ENCODE measurements at places on chromosomes 5 and 9.

GRCh38 chr5:156254196-156254595 lies 72.8 kb upstream of the SGCD start:
- DNase-seq: no peak

- DNase-seq: no peak
Measured at GRCh38 chr5:124060413-124061067, 548.6 kb downstream of the CSNK1G3 start.

- no peak for DNase-seq
Measured at GRCh38 chr5:116754556-116754955, 179.9 kb upstream of the SEMA6A start.

DNA sequence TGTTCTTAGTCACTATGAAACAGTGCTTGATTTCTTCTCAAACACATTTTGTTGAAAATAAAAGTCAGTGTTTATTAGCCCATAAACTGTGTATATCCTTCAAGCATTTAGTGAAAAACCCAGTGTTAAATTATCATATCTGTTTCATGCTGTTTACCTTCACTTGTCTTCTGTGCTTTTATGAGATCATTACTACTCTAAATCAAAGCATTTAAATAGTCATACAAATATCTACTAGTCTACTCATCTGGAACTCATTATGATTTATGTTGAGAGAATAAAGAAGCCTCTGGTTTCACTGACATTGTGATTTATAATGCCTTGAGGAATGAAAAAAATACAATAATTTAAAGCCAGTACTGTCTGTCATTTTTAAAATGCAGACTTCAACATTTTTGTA lies 366.5 kb downstream of the SLCO4C1 start:
- DNase-seq: peak; percentile 61

- DNase-seq: no peak
Measured at GRCh38 chr5:108703313-108703712, 44.4 kb upstream of the FER start.

GRCh38 chr5:173869316-173869715 lies 18.8 kb upstream of the CPEB4 start:
- no peak for DNase-seq

- no peak for DNase-seq
Measured at GRCh38 chr5:6140219-6140618, 238.1 kb downstream of the MED10 start.

DNA sequence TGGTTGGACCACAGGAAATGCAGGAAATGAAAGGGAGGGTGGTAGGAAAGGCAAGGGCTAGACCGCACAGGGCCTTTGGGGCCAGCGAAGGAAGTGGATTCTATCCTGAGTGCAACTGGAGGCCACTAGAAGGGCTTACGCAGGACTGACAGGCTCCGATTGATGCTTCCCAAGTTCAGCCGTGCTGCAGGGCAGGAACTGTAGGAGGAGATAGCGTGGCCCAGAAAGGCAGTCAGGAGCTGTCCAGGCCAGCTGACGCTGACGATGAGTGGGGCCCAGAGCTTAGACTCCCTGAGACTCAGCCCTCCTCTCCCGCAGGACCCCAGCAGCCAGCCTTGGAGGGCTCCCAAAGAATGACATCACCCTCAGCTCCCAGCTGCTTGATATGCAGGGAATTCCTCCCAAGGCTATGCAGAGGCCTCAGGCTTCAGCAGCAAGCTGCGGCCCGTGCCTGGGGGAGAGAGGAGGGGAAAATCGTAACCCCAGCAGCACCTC lies 48.8 kb downstream of the KCNIP1 start:
- DNase-seq: no peak

- DNase-seq: no peak
Measured at GRCh38 chr5:93407454-93407853, 173.6 kb downstream of the NR2F1-AS1 start.

DNA sequence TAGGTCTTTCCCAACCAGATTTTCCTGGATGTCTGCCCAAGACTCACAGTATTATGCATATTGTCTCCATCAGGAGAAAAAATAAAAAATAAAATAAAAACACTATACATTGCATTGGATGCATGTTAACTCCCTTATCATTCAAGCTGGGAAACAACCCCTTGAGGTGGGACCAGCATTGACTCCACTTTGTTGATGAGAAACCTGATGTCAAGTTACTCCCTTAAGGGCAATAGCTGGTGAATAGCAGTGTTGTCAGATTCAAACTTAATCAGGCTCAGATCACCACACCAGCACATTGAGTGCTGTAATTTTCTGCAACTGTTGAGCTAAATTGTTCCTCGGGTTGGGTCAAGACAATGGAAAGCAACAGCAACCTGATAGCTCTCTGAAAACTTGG lies 264.0 kb upstream of the TRIM32 start:
- no peak for DNase-seq

DNA sequence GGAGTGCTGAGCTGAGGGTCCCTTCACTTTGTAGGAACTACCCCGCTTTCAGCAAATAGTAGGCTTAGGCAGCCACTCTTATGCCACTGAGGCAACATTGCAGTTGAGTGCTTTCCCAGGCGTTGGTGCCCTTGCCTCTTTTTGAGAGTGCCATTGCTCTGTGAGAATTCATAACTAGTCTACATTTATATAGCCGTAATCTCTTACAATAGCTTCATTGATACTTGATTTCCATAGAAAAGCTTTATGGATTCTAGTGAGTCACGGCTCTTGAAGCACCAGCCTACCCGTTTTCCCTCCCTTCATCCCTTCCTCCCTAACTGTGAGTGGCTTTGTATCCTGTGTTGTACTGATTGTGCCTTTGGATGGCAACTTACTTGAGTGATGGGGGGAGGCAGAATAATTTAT lies 283.9 kb downstream of the AOPEP start:
- no peak for DNase-seq

DNA sequence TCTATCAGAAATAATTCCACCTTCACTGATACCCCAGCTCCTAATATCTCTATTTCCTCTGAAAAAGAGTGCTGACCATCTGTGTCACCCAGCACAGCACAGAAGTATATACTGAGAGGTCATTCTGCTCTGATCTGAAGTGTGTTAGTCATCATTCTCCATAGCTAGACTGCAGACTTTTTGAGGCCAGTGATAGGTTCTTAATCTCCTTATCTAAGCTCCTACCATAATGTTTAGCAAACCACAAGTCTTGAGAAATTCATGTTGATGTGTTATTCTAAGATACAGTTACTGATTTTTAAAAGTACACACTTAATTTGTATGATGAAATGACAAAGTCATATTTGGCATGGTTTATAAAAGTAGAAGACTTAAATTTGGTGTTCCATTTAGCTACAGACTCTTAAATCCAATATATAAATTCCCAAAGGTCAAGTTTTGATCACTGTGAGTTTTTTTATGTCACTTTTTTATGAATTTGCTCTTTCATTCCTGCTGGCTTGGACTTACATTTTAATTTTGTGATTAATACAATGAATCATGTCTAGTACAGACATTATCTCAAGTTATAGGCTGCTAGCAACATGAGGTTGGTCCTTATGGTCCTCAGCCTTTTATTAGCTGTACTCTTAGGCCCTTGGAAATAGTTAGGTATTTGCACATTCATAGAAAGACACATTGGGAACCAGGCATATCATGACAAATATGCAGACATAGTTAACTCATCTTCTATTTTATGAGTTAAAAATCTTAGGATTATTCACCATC lies 380.8 kb downstream of the EBF1 start:
- no peak for DNase-seq

- no peak for DNase-seq
Measured at GRCh38 chr9:16401701-16402100, 468.8 kb downstream of the BNC2 start.

GRCh38 chr5:80806929-80807328 lies 152.1 kb upstream of the DHFR start:
- no peak for DNase-seq

DNA sequence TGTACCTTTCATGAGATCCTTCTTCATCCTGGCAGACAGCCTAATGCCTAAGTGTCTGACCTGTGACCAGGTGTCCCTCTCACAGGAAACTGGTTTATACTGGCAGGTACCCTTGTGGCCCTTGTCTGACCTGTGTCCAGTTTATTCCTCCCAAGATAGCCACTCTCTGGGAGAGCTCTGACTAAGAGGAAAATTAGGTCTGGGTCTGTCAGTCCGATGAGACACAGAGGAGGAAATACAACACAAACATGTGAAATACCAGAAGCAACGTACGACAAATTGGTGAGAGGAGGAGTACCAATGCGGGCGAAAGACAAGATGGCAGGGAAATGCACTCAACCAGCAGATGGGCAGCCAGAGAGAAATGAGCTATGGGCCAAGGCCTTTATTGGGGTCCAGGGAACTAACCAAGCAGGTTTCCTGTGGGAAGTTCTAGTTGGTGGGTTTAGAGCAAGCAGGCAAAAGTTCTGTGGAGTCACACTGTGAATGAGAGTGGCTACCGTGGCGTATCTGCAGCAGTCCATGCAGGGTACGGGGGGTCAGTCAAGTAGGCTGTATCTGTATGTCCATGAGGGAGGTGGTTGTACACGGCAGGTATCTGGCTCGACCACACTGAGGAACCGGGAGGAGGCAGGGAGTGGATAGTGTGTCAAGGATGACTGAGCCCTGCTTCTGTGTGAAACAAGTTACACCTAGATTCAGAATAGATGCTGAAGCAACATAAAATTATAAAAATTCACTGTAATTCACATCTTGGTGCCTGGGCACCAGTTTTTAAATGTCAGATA lies 109.0 kb downstream of the MLLT3 start:
- DNase-seq: no peak

DNA sequence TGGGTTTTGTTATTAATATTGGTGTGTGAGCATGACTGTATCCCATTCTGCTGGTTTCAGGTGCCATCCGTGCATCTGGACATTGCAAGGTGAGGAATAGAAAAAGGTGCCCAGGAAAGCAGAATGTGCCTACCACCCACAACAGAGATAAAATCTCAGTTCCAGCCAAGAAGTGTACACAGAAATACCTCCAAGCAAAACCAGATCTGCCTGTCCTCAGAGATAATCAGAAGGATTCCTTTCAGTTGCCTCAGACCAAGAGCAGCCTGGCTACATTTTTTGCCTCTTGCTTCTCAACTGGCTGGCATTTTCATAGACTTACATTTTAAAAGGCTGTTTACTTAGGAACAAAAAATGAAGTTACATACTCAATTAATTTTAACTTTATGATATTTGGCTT lies 12.1 kb upstream of the ABLIM3 start:
- DNase-seq: no peak

DNA sequence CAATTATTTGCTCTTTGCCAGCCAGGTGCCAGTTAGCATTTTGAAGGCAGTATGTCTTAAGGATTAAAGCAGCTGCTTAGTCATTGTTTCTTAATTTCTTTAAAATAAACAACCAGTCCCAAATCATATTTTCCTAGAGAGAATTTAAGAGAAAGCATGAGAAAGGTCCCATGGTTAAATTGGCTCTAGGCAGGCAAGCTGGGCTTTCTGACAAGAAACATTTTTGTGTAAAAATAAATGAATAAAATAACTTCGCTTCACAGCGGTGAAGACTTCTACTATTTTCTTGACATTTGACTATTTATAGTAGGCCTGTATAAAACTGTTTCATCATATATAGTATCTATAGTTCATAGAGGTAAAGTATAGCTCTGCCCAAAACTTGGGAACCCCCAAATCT lies 617.7 kb upstream of the C9orf72 start:
- DNase-seq: no peak

GRCh38 chr5:98877600-98877999 lies 51.2 kb downstream of the CHD1 start:
- DNase-seq: no peak

DNA sequence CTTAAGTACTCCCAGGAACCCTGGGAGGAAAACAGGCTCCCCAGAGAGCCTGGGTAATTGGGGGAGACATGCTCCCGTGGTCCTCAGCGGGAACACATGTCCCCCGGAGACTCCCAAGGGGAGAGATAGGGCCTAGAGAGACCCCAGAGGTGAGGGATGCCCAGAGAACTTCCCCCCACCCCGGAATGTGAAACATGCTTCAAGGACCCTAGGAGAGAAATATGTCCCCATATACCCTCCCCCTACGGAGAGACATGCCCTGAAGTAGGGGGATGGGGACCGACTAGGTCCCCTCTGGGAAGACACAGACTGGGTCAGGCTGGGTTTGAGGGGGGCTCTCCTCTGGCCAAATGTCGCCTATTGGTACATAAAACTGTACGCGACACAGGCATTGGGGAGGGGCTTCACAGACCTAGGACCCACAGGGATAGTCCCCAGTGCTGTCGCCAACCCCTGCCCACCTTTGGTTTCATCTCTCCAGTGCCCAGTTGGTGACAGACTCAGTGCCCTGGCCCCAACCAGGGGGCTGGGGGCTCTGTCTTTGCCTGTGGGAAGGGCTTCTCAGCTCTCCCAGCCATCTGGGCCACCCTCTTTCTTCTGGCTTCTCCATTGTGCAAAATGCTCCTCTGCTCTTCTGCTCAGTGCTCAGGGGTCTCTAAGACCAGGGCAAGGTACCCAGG lies 26.9 kb downstream of the PCDH1 start:
- DNase-seq: no peak

DNA sequence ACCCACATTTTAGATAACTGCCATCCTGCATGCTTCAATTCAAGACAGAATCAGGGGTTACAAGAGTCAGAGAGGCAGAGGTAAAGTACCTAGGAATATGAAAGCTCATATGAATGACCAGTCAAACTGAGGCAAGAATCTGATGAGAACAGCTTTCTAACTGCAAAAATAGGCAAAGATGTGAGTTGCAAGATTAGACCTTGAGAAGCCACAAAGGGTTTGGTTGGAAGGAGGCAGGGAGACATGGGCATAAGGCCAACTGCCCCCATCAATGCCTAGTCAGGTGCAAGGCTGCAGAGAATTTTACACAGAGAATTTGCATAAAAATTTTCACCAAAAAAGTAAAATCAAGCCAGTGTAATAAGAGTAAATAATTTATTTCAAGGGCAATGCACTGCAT lies 12.8 kb downstream of the FAM114A2 start:
- DNase-seq: no peak

DNA sequence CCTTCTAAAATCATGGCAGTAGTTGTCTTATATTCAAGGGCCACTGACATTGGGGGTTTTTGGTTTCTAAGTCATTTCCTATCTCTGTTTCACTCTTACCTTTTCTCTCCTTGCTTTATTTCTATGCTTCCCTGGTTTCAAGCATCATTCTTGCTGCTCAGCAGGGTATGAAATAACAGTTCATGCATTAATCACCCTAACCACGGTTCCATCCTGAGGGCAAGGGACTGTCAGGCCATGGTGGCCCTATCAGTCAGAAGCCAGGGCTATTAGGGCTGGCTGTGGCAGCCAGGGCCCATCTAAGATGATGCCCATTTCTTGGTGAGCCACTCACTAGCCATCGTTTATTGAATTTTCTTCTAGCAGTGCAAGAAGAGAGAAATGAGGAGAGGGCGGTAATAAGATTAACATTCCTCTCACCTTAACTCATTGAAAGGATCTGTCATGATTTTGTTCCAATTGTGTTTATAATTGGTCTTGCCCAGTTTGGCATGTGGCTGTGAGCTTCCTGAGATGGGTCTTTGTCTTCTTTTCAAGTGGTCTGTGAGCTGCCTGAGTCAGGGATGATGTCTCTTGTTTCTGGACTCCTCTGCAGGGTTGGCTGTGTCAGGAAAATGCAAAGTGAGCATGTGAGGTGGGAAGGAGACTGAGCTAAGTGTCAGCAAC lies 45.2 kb downstream of the CYSTM1 start:
- DNase-seq: no peak

GRCh38 chr5:180468732-180469585 lies 25.2 kb upstream of the CNOT6 start:
- no peak for DNase-seq

Measured in SHP77 treated with DMSO at 0.1 percent for 48 hours (cell line).